Progenitor cell of endocrine pancreas (in vitro differentiated cells): ENCODE measurements at places on chromosomes 11 and 22. TPM values are rescaled to one million over a fixed set of nuclear protein-coding genes. Genes with fewer than 3 reads are reported as not detected.

DNA sequence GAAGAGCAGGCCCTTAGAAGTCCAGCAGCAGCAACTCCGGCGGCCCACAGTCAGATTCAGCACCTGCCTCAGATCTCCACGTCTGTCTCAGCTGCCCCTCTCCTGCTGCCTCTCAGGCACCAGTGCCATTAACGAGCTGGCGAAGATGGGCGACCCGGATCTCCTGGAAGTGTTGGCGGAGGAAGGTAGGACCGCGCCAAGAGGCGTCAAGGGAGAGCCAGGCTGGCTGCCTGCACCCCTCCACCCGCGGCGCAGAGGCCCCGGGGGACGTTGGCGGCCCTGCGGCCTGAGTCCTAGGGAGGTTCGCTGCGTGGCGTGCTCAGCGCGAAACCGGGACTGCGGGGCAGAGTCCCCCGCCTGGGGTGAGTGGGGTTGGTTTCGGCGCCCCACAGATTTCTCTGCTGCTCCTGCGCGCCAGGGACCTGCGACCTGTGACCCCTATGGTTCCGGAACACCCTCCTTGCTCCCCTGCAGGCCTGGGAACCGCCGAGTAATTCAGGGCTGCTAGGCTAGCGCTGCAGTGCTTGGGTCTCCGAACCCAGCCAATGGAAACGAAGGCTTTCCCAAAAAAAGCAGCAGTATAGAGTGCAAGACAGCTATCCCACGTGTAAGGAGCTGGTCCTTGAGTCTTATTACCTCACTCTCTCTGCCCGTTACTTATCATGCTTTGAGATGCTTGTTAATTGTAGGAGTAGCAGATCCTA is 615 bp downstream of the ANO5 start:
- DNase-seq = peak; percentile 16
- no peaks in the 10 kb centered on the region for H3K36me3 ChIP-seq
- peaks cover 5% of the 10 kb centered on the region for H3K27me3 ChIP-seq
- H3K27ac ChIP-seq = peak overlapping the region; percentile 94
- peak overlapping the region; percentile 96 for H3K4me3 ChIP-seq

The GPHA2 gene
- 0.41 TPM in 1 of 2 replicates, not detected in the other for total RNA-seq

The SCUBE2 gene
- total RNA-seq = 1.2 and 1.4 TPM in 2 replicates

The RIBC2 gene
- 6.7 and 7.0 TPM in 2 replicates for total RNA-seq

DNA sequence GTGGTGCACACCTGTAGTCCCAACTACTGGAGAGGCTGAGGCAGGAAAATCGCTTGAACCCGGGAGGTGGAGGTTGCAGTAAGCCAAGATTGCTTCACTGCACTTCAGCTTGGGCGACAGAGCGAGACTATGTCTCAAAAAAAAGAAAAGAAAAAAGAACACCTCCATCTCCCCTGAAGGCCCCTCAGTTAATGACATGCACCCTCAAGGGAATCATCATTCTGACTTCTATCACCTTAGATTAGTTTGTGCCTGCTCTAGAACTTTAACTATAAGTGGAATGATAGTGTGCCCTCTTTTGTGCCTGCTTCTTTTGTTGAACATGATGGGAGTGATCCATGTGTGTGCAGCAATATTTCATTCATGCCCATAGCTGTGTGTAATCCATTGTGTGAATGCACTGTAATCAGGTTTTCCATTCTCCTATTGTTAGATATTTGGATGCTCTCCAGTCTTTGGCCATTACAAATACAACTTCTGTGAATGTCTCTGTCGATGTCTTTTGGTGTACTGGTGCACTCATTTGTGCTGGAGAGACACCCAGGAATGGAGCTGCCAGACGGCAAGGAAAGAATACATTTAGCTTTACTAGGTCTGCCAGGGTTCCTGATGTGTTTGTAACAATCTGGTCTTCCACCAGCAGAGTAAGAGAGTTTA is 883 bp upstream of the VPREB3 start:
- peaks cover under 1% of the 10 kb centered on the region for H3K27me3 ChIP-seq
- DNase-seq = no peak
- H3K27ac ChIP-seq = no peak overlapping the region
- H3K4me3 ChIP-seq = no peak overlapping the region
- H3K4me1 ChIP-seq = peaks cover 4% of the 10 kb centered on the region

GRCh38 chr11:3021125-3021524 is 29.0 kb upstream of the NAP1L4 start:
- peak overlapping the region; percentile 87 for H3K27ac ChIP-seq
- peak; percentile 43 for DNase-seq
- H3K27me3 ChIP-seq = no peaks in the 10 kb centered on the region
- H3K36me3 ChIP-seq = peaks cover 23% of the 10 kb centered on the region
- no peak overlapping the region for H3K4me3 ChIP-seq
- peaks cover 23% of the 10 kb centered on the region for H3K4me1 ChIP-seq

- peaks cover 3% of the 10 kb centered on the region for H3K36me3 ChIP-seq
- H3K4me1 ChIP-seq = peaks cover 13% of the 10 kb centered on the region
- H3K27me3 ChIP-seq = no peaks in the 10 kb centered on the region
- H3K27ac ChIP-seq = peak overlapping the region; percentile 80
These were observed 13.1 kb upstream of the MS4A6A start for GRCh38 chr11:60195923-60196368.

DNA sequence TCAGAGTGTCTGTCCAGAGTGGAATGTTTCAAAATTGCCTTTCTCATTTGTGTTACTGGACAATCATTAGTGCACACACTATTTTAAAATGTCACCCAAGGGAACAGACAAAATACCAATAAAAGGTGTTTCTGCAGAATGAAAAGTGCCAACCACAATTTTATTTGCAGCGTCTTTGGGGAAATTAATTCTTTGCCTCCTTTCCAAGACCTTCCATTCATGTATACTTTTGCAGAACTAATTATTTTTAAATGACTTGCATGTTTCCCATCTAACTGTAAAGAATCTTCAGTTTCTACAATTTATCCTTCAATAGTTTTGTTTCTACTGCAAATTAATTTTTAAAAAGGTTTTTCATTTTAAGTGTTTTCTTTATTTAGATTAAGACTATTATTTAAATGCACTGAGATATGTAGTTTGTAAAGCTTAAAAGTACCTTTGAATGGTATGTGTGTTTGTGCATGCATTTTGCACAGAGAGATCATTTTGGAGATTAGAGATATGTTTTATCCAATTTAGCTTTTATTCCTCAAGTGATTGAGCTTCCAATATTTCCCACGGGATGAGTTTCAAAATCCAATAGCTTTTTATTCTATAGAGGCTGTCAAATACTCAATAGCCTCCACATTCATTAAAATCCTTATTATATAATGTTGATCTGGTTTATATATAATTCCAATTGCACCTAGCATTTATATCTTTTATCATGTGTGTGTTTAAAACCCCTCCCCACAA is 1235.7 kb downstream of the LRRC4C start:
- no peak overlapping the region for H3K27ac ChIP-seq
- H3K27me3 ChIP-seq = no peaks in the 10 kb centered on the region
- no peaks in the 10 kb centered on the region for H3K36me3 ChIP-seq
- no peak overlapping the region for H3K4me3 ChIP-seq
- peaks cover 3% of the 10 kb centered on the region for H3K4me1 ChIP-seq

The UPB1 gene
- 0.50 and 0.75 TPM in 2 replicates for total RNA-seq

GRCh38 chr11:64317961-64318765 is at the start of gene PRDX5:
Gene PRDX5 (plus strand): TSS chr11:64318121. CDS start chr11:64318216, 95 bp downstream.
- H3K36me3 ChIP-seq = peaks cover 10% of the 10 kb centered on the region

The NKAPD1 gene
- total RNA-seq = 27.2 and 29.6 TPM in 2 replicates

The BDNF gene
- 2.7 and 3.5 TPM in 2 replicates for total RNA-seq

- no peaks in the 10 kb centered on the region for H3K4me1 ChIP-seq
- H3K27me3 ChIP-seq = peaks cover 3% of the 10 kb centered on the region
- no peak for DNase-seq
These were observed 36.4 kb upstream of the E2F8 start for GRCh38 chr11:19276859-19277808.

DNA sequence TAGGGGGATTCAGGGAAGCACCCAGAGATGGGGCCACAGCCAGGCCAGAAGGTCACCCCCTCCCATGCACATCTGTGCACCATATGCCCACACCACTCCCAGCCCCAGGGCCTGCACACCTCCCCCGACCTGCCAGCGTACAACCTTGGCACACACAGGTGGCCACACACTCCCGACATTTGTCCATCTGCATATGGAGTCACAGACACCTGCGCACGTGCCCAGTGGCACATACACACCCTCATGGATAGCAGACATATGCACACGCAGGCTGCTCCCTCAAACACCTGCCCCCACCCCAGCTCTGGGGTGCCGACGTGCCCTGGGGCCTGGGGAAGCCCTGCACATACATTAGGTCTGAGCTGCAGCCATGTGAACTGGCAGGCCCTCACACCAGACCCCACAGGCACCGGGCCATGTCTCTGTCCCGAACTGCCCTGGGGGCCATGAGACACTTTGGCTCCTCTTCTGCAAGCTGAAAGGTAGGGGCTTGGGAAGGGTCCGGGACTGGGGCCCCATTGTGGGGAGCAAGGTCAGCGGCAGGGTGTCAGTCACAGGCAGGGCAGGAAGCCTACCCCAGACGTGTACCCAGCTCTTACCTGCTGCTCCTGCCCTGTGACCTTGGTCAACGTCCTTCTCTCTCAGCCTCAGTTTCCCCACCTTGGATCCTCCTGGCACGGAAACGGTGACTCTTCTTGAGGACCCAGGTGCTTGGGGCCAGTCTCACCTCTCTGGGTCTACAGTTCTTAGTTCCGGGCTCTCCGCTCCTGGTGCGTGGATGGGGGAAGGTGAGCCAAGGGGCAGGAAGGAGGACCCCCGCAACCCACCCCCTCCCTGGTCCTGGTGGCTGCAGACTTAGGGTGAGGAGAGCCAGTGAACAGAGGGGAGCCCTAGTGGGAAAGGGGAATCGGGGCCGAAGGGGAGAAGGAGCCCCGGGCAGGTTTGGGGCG is 579 bp upstream of the CABP7 start:
- H3K36me3 ChIP-seq = no peaks in the 10 kb centered on the region
- peaks cover 2% of the 10 kb centered on the region for H3K4me1 ChIP-seq
- no peak for DNase-seq
- H3K27me3 ChIP-seq = peaks cover 66% of the 10 kb centered on the region
- no peak overlapping the region for H3K27ac ChIP-seq

The PRR14L gene
- total RNA-seq = 77.6 and 87.2 TPM in 2 replicates

The KDELR3 gene
- 5.7 and 6.3 TPM in 2 replicates for total RNA-seq

The GAB4 gene
- total RNA-seq = not detected in 2 replicates

DNA sequence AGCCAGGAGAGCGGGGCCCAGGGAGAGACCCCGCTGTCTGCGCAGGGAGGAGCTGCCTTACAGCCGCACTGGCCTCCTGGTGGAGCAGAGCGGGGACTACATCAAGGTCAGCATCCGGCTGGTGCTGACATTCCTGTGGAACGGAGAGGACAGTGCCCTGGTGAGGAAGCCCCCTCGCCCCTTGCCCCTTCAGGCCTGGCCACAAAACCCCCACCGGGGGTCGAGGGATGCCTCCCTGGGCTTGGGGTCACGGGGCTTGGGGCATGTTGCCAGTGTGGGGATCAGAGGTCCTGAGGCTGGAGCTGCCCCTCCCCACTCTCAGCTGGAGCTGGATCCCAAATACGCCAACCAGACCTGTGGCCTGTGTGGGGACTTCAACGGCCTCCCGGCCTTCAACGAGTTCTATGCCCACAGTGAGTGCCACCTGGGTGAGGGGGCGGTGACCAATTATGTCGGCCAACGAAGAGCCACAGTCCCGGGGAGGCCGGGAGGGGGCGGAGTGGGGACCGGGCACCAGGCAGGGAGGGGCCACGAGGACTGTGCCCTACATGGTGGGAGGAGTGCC is 4.2 kb downstream of the MUC5B start:
- H3K4me3 ChIP-seq = no peak overlapping the region
- no peaks in the 10 kb centered on the region for H3K4me1 ChIP-seq
- H3K27ac ChIP-seq = no peak overlapping the region
- no peaks in the 10 kb centered on the region for H3K27me3 ChIP-seq

GRCh38 chr11:10551290-10551592 is 10.3 kb upstream of the RNF141 start:
- no peaks in the 10 kb centered on the region for H3K36me3 ChIP-seq
- H3K4me1 ChIP-seq = peaks cover 3% of the 10 kb centered on the region
- no peak overlapping the region for H3K27ac ChIP-seq
- no peak overlapping the region for H3K4me3 ChIP-seq
- peaks cover 3% of the 10 kb centered on the region for H3K27me3 ChIP-seq
- no peak for DNase-seq

- no peak for DNase-seq
- H3K36me3 ChIP-seq = peaks cover 29% of the 10 kb centered on the region
- no peak overlapping the region for H3K4me3 ChIP-seq
- peaks cover 17% of the 10 kb centered on the region for H3K4me1 ChIP-seq
- no peaks in the 10 kb centered on the region for H3K27me3 ChIP-seq
- H3K27ac ChIP-seq = no peak overlapping the region
These were observed 23.9 kb downstream of the AASDHPPT start for GRCh38 chr11:106101370-106101769.

DNA sequence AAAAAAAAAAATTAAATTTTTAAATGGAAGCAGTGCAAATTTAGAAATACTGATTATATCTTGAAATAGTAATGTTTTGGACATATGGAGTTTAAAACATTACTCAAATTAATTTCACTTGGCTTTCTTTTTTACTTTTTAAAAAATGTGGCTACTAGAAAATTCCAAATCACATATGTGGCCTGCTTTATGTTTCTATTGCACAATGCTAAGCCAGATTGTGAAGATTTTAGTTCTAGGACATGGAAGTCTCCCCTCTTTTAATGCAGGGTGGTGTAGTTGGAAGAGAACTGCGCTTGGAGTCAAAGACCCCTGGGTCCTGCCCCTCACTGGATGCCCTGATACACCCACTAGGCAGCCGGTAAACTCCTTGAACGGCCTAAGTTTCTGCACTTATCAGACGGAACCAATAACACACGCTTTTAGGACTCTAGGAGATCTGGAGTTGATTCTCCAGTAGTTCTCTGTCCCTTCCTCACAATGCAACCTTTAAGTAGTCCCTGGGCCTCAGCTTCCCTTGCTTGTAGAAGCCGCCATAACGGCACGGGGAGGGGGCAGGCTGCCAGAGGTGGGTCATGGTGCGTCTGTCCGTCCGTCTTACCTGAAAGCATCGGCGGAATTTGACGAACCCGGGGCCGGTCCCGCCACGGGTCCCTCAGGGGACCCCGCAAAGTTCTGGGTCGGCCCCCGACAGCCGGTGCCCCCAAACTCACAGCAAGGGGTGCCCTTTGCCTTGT is 505 bp downstream of the FAM227A start:
- no peak for DNase-seq
- peaks cover 10% of the 10 kb centered on the region for H3K4me1 ChIP-seq
- peak overlapping the region; percentile 100 for H3K27ac ChIP-seq
- H3K4me3 ChIP-seq = peak overlapping the region; percentile 94
- no peaks in the 10 kb centered on the region for H3K27me3 ChIP-seq
- H3K36me3 ChIP-seq = peaks cover 6% of the 10 kb centered on the region

The SUSD2 gene
- total RNA-seq = 0.75 and 0.79 TPM in 2 replicates

The WT1 gene
- total RNA-seq = not detected in 2 replicates

The OR51D1 gene
- not detected in 2 replicates for total RNA-seq
